ENCODE measurements at places on chromosomes 12 and 14. TPM values are rescaled to one million over a fixed set of nuclear protein-coding genes. Genes with fewer than 3 reads are reported as not detected.
A peak's percentile ranks its signal among the peaks of the same experiment; 100 is the strongest.

- no peak for DNase-seq
Measured at GRCh38 chr12:60052483-60052882, 456.7 kb downstream of the SLC16A7 start.

Gene KRT2
- total RNA-seq, result not detected

Gene ATF1
- 37.3 TPM for total RNA-seq

- DNase-seq, result no peak
Measured at GRCh38 chr12:122979001-122979907, 1.2 kb upstream of the ARL6IP4 start.

- no peak for DNase-seq
Measured at GRCh38 chr12:113892556-113892955, 73.6 kb downstream of the RBM19 start.

Gene MIPOL1
- total RNA-seq, result not detected

- DNase-seq, result no peak
Measured at GRCh38 chr12:127944211-127944899, 322.6 kb upstream of the TMEM132C start.

- DNase-seq, result no peak
Measured at GRCh38 chr12:95583933-95584332, 32.7 kb upstream of the USP44 start.

DNA sequence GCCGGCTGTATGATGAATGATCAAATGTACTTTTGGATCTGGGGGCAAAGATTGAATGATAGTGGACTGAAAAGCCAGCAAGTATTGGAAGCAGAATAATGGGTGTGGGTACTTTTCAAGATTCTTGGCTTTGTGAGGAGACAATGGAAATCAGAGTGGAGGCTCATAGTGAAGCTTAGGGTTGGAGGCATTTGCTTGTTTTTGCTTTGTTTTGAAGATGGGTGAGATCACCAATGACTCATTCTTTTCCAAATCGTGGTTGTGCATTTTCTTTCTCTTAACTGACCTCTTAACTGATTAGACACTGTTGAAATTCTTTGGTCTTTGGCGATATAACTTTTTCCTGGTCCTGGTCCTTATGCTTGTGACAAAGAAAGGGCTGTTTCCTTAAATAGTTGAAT lies 54.4 kb downstream of the PELI2 start:
- no peak for DNase-seq

Gene MIP
- total RNA-seq, result 0.75 TPM

- DNase-seq, result no peak
Measured at GRCh38 chr14:35261774-35262173, 30.4 kb upstream of the PSMA6 start.

- DNase-seq, result no peak
Measured at GRCh38 chr14:39548358-39548757, 116.1 kb upstream of the FBXO33 start.

Gene SIX4
- 0.10 TPM for total RNA-seq

Gene MANSC4
- total RNA-seq, result not detected

DNA sequence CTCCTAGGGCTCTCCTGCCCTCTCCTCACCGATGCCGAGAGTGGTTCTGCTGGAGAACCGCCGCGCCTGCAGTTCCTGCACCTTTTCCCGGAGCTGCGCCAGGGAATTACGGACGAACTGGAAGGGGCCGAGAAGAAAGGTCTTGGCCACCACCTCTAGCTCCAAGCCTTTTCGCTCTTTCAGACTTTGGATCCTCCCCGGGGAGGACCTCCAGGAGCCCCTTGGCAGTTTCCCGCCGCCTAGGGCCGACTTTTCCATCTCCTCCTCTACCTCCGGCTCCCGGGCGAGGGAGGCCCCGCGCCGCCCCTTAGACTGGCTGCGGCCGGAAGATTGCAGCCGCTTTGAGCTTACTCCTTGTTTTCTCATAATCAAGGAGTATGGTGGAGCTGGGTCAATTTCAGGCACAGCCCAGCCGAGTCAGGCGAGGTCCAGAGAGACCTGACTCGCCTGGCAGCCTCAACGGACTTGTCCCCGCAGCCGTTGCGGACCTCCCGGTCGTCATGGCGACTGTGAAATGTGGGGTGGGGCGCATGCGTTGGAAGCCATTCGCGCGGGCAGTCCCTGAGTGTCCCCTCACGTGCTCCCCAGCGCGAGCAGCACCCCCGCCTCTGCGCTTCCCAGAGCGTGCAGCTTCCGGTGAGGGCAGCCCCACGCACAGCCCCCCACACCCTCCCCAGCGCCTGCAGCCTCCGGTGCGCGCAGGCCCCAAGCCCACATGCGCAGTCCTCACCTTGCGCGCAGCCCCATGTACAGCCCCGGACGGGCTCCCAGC lies at the start of gene DPY19L2:
Gene DPY19L2, minus strand, starts transcription at position 466 of the 772 bp plus-strand sequence. Its CDS starts 100 bp downstream, at position 366.
- no peak for DNase-seq

DNA sequence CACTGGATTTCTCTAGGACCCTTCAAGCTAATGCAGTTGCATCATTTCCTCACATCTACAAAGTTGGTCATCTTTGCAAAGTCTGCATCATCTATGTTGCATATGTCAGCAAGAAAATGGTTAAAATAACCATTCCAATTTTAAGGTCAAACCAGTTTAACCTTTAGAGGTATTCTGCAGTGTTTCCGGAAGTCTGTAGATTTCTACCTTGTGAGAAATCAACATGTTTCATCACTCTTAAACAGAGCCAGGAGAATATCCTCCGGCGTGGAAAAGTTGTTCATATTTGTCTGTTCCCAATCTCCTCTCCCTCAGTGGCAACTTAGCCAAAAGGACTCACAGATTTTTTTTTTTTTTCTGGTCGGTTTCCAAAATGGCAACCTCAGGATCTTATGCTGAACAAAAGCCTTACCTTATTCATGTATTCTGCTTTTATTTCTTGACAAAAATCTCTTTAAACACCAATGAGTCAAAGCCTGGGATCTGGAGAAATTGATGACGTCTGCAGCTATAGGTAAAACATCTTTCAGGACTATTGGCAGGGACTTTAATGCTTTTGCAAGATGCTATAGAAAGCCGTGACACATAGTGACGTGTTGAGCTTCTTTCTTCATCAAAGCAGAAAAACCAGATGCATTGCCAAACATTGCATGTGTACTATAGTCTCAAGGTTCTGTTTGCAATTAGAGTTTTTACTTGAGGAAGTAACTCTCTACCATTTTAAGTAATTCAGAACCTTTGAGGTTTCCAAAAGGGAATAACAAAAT lies 16.0 kb upstream of the CDK17 start:
- no peak for DNase-seq

- no peak for DNase-seq
Measured at GRCh38 chr14:40414386-40414785, 982.2 kb upstream of the FBXO33 start.

Gene ANKRD33
- not detected for total RNA-seq

Gene LMO3
- not detected for total RNA-seq

DNA sequence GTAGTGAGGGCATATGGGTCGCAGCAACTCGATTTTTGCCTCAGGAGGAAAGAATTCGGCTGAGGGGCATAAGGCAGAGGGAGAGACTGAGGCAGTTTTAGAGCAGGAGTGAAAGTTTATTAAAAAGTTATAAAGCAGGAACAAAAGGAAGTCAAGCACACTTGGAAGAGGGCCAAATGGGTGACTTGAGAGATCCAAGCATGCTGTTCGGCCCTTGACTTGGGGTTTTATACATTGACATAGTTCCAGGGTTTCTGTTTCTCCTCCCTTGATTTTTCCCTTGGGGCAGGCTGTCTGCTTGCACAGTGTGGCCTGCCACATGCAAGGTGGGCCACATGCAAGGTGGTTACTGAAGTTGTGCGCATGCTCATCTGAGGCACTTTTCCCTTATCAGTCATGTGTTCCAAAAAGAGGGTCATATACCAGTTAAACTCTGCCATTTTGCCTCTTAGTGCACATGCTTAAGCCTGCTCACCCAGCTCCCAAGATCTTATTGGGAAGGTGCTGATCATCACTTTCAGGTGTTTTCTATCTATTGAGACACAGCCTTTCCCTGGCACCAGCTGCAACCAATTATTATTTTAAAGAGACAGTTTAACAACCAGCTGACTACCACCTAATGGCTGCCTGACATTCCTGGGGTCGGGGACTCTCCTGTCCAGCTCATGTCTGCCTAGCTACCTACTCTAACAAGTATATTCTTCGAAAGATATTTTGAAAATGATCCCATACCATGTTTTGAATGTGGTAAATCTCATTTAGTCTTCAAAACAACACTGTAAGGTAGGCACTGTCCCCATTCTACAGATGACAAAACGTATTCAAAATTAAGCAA lies 19.9 kb downstream of the PTGER2 start:
- DNase-seq, result no peak

DNA sequence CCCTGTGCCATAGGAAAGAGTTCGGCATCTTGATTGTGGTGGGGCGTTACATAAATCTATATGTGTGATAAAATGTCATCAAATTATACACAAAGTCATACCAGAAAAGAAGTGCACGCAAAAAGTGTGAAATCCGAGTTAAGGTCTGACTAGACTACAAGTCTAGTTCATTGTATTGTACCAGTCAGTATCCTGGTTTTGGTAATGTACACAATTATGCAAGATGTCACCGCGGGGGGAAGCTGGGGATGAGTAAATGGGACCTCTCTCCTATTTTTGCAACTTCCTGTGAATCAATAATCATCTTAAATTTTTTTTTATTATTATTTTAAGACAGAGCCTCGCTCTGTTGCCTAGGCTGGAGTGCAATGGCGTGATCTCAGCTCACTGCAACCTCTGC lies 43.2 kb upstream of the BCL11B start:
- peak; percentile 85 for DNase-seq

Gene TPPP2
- total RNA-seq, result not detected

Gene DPPA3
- not detected for total RNA-seq

Gene APOF
- not detected for total RNA-seq

GRCh38 chr12:111304642-111305071 lies 64.2 kb downstream of the PHETA1 start:
- no peak for DNase-seq

GRCh38 chr12:46573347-46573658 lies 200.7 kb upstream of the SLC38A2 start:
- no peak for DNase-seq

DNA sequence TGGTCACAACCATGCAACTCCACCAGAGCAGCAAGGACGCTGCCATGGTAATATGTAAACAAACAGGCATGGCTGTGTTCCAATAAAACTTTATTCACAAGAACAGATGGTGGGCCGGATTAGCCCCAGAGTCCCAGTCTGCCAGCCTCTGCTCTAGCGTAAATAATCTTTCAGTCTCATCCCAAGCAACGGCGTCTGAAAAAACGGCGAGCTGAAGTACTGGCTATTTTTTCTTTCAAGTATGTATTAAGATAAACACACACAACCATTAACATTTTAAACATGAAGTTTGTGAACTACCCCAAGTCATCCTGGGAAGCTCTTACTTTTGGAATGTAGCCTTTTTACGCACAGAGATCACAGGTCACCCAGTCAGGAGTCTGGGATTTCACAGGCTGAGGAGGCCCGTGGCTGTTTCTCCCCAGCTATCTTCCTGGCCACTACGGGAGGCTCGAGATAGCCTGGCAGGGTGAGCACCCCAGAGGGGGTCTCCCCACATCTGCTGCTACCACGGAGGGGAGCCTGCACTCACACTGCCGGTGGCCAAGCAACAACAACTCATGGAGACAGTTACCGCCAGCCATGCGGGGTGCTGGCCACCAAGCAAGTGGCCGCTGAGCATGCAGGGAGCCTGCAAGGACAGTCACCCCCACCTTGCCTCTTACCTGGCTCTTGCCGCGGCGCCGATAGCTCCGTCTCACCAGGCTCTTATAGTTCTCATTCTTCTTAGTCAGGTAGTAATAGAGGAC lies 124.6 kb downstream of the RFLNA start:
- DNase-seq, result no peak

Gene BATF
- 220 TPM for total RNA-seq

DNA sequence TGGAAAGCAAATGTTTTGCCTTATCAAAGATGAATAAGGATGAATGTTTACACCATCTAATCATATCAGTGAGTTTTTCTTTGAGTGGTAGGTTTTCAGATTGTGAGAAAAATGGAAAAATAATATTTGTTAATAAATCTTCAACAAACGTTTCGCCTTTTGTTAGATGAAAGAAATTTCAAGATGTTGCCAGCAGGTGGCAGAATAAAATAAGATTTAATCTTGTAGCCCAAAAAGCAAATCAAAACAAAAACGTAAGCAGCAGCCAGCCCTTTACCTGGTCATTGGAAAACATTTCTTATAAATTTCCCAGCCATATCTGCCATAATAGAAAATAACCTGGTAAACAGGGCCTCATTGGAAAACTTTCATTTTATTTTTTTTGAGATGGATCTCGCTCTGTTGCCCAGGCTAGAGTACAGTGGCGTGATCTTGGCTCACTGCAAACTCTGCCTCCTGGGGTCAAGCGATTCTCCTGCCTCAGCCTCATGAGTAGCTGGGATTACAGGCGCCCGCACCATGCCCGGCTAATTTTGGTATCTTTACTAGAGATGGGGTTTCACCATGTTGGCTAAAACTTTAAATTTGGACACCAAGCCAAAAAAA lies 15.4 kb upstream of the TMEM120B start:
- peak; percentile 69 for DNase-seq

Gene CGRRF1
- total RNA-seq, result 16.3 TPM

Gene THAP2
- 5.2 TPM for total RNA-seq

Gene KLHDC2
- total RNA-seq, result 17.2 TPM

All from natural killer cell treated with Interleukin-12 subunit alpha and Interleukin-12 subunit beta and Interleukin-15 and Interleukin-18, amount 100 ng/mL, for 72 hours (primary cell).